ENCODE measurements at places on chromosomes 2 and 18.

DNA sequence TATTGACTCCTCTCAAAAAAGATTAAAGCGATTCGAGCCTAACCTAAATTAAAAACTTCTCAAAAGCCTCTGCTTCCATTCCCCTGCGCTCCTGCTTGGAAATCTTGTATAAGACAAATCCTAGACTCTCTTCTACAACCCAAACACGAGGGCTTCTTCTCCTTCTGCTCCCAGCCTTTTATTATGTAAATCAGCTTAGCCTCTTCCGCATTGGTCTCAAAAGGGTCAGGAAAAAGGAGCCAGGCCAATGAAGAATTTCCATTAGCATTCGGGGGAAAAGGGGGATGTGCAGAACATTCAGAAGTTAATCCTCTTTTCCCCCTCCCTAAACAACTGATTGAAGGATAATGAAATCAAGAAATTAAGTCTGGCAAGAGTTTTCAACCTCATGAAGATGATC is 107.9 kb downstream of the FAM124B start:
- no peak for DNase-seq

DNA sequence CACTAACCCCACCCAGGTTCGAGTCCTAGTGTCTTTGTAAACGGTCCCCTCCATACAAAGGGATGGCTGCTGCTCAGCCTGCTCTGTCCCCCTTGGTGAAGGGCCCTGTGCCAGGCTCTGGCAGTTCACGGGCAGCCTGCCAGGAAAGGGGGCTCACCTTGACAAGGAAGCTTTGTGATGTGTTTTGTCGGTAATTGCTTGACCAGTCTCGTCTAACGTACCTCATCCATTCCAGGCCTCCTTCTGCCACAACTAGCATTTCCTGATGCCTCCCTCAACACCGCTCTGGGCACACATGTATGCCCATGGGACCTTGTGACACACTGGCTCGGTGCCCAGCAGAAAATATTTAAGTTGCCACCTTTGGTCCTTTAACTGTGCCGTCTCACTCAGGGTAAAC is 171.9 kb downstream of the KLHL29 start:
- DNase-seq = no peak

- DNase-seq = no peak
Measured at GRCh38 chr2:209773377-209773776, 1.7 kb downstream of the UNC80 start.

- no peak for DNase-seq
Measured at GRCh38 chr2:38066421-38067115, 9.4 kb downstream of the CYP1B1 start.

GRCh38 chr2:233680361-233681045 is 1.2 kb upstream of the UGT1A7 start:
- no peak for DNase-seq

- no peak for DNase-seq
Measured at GRCh38 chr2:202841090-202841867, 30.3 kb downstream of the ICA1L start.

GRCh38 chr18:65124633-65125032 is 626.2 kb upstream of the CDH7 start:
- no peak for DNase-seq

DNA sequence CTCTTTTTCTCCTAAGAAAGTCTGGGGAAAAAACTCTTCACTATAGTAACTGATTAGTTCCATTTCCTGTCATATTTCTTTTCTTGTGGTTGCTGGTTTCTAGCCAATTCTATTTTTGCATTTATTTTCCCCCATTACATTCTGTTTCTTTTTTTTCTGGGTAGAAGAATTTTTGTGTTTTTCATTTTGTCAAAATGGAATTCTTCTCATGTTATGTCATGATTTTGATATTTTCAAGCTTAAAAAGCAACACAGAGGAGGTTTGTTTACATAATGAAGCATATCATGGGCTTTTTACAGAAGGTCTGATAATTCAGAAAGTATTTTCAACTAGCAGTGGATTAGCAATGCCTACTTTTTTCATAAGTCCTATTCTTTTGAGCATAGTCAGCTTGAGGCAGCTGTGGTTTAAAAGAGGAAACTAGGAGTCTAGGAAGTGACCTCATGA is 102.0 kb downstream of the MAP2 start:
- no peak for DNase-seq

- DNase-seq = no peak
Measured at GRCh38 chr2:233456934-233457333, 102.6 kb downstream of the DGKD start.

- no peak for DNase-seq
Measured at GRCh38 chr2:194155431-194155830, 1501.6 kb upstream of the SLC39A10 start.

DNA sequence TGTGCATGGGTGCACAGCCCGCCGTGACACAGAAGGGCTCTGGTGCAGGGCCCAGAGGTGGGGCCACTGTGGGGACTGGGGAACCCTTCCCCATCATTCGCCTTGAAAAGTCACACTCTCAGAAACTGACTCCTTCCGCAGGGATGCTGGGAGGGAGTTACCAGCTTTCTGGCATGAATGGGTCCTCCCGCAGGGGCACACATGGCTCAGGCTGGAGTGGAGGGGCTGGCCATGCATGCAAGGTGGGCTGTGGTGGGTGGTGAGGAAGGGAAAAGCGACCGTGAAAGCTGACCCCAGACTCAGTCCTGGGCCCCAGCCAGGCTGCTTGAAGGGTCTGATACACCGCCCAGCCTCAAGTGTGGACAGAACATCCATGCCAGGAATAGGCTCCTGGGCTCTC is 201.1 kb downstream of the TNS1 start:
- DNase-seq = no peak

- DNase-seq = no peak
Measured at GRCh38 chr2:216469661-216470060, 29.0 kb upstream of the RPL37A start.

All from activated naive CD8-positive, alpha-beta T cell treated with anti-CD3 and anti-CD28 coated beads, Interleukin-2, amount 50 U/mL, for 24 hours (primary cell).